ENCODE measurements at places on chromosomes 5 and 9.

- no peak for DNase-seq
Measured at GRCh38 chr9:112315331-112316257, 17.8 kb downstream of the PTBP3 start.

DNA sequence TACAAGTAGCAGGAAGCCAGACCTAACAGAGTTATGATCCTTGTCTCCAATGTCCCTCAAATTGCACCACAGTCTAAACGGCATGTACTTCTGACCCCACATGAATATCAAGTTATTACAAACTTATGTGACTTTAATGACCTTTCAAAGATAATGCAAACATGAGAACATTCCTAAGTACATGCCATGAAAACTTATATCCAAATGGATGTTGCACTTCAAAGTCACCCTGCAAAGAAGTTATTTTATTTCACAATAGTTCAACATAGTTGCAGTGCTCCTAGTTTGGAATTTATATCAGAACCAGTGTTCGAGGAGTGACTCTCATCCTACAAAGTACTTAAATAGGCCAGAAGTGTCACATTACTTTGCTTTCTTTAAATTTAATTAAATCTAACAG is 41.2 kb upstream of the ITGA1 start:
- no peak for DNase-seq

- no peak for DNase-seq
Measured at GRCh38 chr5:87347272-87347671, 65.5 kb downstream of the CCNH start.

DNA sequence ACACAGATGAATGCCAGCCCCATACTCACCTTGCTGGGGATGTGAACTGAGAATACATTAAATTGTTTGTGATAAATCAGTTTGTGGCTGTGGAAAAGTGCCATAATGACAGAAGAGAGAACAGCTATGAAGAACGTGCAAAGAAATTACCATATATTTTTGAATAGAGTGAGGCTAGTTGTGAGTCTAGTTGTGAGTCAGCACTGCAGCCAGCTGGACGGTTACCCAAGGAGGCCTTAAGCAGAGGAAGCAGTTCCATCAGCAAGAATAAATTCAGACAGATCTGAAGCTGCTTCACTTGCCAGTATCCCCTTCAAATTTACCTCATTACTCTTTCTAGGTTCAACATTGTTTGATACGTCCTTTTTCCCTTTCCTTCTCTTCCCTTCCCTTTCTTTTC is 446.0 kb downstream of the MTRR start:
- no peak for DNase-seq

- no peak for DNase-seq
Measured at GRCh38 chr5:96972599-96973334, 36.9 kb downstream of the LNPEP start.

DNA sequence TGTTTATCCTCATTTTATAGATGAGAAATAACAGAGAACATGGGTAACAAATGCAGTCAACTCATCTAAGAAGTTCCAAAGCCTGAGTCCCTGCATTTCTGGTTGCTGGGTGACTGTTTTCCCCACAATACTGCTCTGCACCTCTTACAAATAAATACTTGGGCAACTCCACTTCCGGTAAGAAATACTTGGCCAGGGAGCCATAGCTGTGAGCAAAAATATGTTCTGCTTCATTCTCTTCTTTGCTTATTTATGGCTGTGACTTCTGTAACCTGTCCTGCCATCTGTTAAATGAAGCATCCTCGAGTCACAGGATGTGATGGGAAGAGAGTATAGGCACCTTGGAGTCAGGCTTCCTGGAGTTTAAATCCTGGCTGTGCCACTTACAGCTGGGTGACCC is 49.9 kb downstream of the GDNF start:
- DNase-seq, result no peak

- no peak for DNase-seq
Measured at GRCh38 chr9:72119853-72120252, 29.4 kb upstream of the GDA start.

GRCh38 chr5:105953616-105954015 is 1717.1 kb downstream of the EFNA5 start:
- DNase-seq, result no peak

GRCh38 chr5:180071531-180072255 is at the start of gene RNF130:
TSS of gene RNF130 (minus strand) at chr5:180071759. CDS start at chr5:180071702, 57 bp downstream.
- peak; percentile 73 for DNase-seq

GRCh38 chr9:136507992-136508375 is 25.1 kb upstream of the SEC16A start:
- DNase-seq, result no peak

GRCh38 chr9:138060881-138061280 is 183.3 kb downstream of the CACNA1B start:
- DNase-seq, result no peak

DNA sequence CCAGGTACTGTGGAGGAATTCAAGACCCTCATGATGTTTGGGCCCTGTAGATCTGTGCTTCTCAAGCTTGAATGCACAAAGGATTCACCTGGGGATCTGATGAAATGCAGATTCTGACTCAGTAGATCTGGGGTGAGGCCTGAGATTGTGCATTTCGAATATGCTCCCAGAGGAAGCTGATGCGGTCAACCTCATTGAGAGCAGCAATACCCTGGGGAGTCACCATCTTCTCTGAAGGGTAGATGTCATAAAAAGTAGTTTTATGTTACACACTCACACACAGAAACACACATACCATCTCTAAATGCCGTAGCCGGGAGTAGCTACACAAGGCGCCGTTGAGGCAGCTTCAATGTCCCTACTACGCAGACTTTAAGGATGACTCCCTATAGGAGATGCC is 55.8 kb upstream of the CPEB4 start:
- DNase-seq, result no peak

DNA sequence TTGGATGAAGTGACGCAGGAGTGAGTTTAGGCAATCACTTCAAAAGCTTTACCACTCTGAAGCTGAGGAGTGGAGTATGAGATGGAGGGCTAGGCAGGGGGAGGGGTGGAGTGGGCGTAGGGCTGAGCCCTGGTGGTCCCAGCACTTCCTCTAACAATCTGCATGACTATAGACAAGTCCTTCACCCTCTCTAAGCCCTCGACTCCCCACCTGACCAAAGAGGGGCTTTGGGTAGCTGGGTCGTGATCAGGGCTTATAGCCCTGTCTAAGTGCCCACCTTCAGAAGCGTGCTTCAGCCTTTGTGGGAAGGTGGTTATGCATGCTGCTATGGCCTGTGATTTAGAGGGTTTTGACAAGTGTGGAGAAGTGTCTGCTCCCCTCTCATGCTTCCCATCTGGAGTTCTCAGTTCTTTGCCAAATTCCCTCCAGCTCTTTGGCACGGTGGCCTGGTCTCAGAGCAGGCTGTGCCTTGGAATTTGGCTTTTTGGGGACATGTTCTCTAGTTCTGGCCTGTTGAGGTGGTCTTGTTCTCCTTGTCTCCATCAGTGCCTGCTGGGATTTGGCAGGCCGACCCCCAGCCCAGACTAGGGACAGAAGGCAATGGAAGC is 53.0 kb downstream of the ACTBL2 start:
- no peak for DNase-seq

DNA sequence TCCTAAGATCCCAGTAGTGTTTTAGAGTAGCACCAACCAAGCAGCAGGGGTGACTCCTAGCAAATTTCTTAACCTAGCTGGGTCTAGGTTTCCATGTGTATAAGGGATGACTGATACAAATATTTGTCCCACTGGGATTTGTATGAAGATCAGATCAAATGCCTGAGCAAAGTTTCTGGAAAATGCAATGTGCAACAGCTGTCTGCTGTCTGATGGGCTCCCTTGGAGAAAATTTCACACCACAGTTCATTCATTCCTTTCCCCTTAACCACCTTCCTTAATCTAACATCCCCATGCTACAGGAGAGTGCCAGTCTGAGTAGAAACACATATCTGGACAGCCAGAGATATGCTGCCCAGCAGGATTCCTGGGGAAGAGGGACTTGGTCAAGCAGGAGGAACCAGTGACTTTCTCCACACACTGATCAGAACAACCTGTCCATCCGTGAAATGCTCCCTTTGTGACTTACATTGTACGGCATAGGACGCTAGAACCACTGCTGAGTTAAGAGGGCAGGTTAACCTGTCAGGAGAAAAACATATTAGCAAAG is 53.3 kb downstream of the PTPN3 start:
- no peak for DNase-seq

DNA sequence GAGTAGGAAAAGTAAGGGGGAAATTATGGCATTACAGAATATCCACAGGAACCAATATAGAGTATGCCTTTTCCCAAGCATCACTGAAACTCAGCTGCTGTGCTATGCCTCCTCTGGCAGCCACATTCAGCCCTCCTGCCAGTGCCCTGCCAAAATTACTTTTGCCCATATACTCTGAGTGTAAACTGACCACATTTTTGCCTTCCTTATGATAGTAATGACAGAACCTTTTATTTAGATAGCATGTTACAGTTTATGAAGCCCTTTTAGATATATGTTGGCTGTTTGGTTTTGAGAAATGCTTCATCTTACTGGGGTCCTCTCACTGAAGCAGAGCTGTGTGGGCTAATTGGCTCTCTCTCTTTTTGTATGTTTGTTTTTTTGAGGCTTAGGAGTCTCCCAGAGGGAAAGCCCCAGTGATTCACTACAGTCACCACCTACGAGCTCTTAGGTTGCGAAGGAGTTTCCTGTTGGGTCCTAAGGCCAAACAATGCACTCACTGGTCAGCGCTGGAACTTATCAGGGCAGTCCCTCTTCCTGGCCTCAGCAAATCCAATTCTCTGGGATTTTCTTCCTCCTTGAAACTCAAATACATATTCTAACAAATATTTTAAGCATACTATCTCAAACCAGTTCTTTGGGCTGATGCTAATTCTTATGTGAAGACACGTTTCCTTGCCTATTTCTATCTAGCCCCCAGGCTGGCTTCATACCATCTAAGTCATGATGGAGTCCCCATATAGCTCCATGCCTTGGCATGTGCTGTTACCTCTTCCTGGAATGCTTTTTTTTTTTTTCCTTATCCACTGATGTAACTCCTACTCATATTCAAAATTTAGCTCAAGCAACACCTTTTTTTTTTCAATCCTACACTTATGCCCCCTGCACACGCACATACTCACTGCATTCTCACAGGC is 3.7 kb downstream of the PHF24 start:
- DNase-seq, result no peak

- DNase-seq, result no peak
Measured at GRCh38 chr5:178418471-178419010, 171.7 kb downstream of the COL23A1 start.
